ENCODE measurements at places on chromosomes 5 and 9.
A peak's percentile ranks its signal among the peaks of the same experiment; 100 is the strongest.

DNA sequence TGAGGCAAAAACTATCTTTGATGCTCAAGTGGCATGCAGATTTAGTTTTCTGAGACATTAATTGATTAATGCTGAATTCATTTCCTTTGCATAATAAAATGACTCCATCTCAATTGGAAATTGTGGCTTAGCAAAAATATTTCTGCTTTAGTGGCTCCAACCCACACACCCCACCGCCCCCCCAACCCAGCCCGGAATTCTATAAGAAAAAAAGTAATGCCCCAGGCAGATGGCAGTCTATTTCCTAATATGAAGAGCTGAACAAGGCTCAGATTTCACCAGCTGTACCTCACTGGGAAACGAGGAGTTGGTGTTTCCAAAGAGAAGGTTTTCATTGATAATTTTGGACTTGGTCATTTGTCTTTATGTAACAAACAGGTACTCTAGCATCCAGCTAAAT, 182.1 kb downstream of the FBN2 start:
- no peak for DNase-seq

- DNase-seq: no peak
These were observed 8.2 kb upstream of the ZFYVE16 start for GRCh38 chr5:80399526-80400239.

- DNase-seq: no peak
These were observed 51.2 kb upstream of the ZSWIM6 start for GRCh38 chr5:61280761-61281427.

DNA sequence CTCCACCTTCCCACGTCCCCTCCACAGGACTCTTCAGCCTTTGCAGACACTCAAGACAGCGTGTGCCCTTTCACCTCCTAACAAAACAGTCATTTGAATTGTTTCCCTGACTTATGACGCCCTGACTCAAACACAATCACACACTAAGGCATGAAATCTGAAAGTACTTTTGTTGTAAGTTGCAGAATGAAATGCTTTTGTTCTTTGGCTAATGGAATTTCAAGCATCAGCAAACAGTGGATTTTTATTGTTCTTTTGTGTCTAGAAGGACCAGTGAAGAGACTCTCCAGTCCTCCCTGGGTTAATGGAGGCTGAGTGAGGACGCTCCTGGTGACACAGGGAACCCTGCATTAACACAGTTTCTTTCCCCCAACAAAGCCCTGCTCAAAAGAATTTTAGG, 380.1 kb downstream of the CTNND2 start:
- DNase-seq: no peak

GRCh38 chr5:147532156-147532555, 22.3 kb upstream of the DPYSL3 start:
- DNase-seq: no peak

DNA sequence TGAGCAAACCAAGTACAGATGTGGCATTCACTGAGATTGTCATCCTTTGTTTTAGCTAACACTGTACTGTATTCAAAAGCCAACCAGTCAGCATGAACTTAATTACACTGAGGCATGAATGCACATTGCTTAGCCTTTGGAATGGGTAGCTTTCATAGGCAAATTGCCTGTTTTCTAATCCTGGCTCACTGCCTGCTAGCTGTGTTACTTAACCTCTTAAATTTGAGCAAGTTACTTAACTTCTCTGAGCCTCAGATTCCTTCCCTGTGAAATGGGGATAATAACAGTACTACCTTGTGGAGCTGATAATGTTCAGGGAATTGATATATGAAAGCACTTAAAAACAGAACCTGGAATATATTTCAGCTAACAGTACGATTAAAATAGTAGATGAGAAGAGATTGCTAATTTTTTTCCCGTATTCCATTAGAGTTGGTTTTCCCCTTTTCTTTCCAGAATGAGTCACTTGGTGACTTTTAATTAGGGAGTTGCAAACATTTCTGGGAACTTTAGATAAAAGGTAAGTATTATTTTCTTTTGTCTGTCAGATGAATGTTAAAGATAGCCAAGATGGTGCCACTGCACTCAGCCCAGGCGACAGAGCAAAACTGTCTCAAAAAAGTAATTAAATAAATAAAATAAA, 43.9 kb downstream of the ARRDC3 start:
- DNase-seq: no peak

- DNase-seq: no peak
These were observed 174.3 kb downstream of the CDH9 start for GRCh38 chr5:26864061-26864460.

GRCh38 chr5:8525819-8526218, 656.9 kb downstream of the MTRR start:
- no peak for DNase-seq

GRCh38 chr5:179806250-179807048, at the start of gene MGAT4B:
Gene MGAT4B (minus strand): TSS chr5:179806866. CDS start chr5:179806583, 283 bp downstream.
- DNase-seq: peak; percentile 49

- DNase-seq: no peak
These were observed 204.8 kb downstream of the SPATA31A6 start for GRCh38 chr9:42388146-42388690.

Data from stimulated activated CD8-positive, alpha-beta memory T cell treated with anti-CD3 and anti-CD28 coated beads, Interleukin-15, amount 100 ng/mL, for 48 hours (primary cell).